Mesenchymal stem cell (in vitro differentiated cells and primary cell): ENCODE measurements at places on chromosomes 3 and 15.

- no peak for DNase-seq
Observed at GRCh38 chr15:85963262-85963760, 116.4 kb upstream of the AGBL1 start.

DNA sequence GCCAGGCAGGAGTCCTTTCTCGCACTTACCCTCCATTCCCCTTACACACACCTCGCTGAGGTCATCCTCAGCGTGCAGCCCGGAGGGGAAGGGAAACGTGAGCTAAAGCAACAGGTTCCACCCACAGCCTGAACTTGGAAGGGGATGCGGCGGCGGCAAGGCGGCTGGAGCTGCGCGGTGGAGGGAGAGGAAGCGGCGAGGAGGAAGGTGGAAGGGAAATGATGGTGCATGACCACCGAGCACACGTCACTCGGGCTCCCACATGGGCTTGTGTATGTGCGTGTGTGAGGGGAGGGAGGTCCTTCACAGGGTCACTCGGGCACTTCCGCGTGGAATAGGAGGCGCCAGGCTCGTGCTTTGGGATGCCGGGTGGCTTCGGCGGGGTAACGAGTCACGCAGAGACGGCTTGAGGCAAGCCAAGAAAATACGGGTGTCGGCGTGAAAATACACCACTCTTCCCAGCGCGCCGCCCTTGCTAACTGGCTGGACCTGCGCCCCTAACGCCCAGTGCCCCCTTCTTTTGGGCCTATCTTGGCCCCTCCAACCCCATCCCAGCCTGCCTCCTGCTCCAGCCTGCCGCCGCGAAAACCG, 225.5 kb upstream of the IL12A start:
- DNase-seq: peak; percentile 96

- peak; percentile 90 for DNase-seq
Observed at GRCh38 chr3:133568294-133569014, 5.0 kb upstream of the CDV3 start.

GRCh38 chr15:91308199-91308598, 208.1 kb downstream of the SV2B start:
- no peak for DNase-seq

GRCh38 chr3:149087208-149087607, 875 bp upstream of the HLTF start:
- no peak for DNase-seq

DNA sequence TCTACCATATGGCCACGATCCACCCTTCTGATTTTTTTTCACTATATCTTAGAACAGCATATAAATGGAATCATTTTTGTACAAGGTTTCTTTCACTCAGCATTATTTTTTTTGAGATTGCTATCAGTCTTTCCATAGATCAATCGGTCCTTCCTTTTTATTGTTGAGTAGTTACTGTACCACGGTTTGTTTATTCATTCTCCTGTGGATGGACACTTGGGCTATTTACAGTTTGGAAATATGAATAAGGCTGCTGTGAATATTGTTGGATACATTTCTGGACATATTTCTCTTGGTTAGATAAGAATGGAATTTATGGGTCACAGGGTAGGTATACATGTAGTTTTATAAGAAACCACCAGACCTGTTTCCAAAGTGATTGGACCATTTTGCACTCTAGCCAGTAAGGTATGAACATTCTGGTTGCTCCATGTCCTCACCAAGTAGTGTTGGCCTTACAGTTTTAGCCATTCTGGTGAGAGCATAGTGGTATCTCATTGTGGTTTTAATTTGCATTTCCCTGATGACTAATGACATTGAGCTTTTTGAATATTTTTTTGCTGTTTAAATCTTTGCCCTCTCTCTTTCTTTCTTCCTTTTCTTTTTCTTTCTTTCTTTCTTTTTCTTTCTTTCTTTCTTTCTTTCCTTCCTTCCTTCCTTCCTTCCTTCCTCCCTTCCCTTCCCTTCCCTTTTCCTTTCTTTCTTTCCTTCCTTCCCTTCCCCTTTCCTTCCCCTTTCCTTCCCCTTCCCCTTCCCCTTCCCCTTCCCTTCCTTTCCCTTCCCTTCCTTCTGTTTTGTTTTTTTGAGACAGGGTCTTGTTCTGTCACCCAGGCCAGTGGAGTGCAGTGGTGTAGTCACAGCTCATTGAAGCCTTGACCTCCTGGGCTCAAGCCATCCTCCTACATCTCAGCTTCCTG, 49.2 kb downstream of the LRRK1 start:
- DNase-seq: peak; percentile 32

DNA sequence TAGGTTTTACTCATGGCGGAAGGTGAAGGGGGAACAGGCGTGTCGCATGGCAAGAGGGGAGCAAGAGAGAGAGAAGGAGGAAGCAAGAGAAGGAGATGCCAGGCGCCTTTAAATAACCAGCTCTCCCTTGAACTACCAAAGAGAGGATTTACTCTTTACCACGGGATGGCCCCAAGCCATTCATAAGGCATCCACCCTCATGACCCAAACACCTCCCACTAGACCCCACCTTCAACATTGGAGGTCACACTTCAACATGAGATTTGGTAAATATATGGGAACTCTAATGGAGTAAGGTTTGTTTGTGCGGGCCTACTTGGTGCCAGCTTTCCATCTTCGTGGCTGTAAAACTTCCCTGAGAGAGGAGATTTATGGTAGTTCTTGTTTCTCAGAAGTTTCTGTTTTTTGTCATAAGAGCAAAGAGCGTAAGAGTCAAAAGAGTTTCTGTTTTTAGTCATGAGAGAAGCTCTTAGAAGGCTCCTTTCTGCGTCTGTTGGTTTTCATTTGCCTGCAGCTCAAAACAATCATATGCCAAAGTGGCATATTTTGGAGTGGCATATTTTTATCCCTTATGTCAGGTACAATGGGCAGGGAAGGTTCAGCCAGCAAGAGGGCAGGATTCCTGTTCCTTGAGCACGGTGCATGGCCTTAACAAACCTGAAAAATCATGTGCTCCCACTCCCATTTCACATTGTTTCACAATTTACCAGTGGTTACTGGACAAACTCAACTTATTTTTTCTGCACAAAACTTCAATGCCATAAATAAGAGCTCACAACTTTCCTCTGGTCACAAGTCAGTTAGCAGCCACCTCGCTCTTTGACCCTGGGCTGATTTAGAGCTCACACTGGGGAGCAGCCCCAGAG, 12.5 kb downstream of the PML start:
- DNase-seq: peak; percentile 75

DNA sequence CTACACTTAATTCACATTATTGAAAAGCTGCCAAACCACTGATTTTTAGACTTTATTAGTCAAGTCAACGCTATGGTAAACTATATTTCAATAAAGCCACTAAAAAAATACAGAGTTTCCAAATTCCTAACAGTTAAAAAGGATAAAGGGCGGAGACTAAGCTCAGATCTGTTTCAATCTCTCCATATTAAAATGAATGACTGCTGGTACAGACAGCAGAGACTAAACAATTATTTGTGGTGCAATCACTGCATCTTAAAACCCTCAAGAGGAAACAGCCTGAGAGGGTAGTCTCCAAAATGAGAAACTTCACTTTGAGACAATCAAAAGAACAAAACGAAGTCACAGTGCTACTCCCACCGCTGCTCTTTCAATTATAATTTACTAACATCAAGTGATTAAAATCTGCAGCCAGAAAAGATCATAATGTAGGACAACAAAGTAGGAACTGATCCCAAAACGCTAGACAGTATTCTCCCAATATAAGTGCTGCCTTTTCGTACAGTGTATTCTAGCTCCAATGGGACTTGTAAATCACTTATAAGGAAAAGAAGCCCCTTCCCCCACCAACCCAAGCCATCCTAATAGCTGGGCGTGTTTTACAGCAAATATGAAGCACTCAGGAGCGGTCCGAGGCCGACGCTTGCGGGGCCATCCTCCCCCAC, 1.2 kb downstream of the UBP1 start:
- DNase-seq: peak; percentile 33

DNA sequence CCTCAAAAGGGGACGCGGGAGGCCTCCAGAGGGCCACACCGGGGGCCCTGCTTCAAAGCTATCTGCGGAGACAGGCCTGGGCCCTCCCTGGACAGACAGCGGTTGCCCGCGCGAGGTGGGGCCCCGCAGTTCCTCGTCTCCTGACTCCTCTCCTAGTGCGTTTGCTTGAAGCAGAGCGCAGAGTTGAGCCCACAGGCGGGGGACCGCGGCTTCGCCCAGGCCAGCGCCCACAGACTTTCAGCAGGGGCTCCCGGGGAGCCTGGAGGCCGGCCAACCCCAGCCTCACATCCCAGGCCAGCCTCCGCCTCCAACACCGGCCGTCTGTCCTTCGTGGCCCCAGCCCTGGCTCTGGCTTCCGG, 540 bp upstream of the ADAMTS7 start:
- no peak for DNase-seq

DNA sequence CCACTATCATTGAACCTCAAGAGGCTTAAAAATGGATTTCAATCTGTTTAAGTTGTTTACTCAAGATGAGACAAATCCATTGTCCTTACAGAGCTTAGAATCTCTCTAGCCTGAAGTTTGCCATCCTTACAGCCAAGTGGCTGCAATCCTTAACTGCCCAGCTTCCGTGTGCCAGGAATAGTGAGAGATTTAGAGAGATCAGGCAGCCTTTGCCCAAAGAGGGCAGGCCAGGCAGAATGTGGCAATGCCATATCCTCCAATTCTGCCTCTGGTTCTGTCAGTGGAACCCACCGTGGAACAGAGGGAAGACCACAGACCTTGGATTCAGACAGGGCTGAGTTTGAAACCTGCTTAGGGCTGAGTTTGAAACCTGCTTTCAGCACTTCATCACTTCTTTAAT, 374.3 kb downstream of the VPS13C start:
- no peak for DNase-seq

- peak; percentile 59 for DNase-seq
Observed at GRCh38 chr3:58048301-58048700, 40.1 kb downstream of the FLNB start.

- peak; percentile 11 for DNase-seq
Observed at GRCh38 chr15:77858792-77859490, 218.6 kb downstream of the TBC1D2B start.

DNA sequence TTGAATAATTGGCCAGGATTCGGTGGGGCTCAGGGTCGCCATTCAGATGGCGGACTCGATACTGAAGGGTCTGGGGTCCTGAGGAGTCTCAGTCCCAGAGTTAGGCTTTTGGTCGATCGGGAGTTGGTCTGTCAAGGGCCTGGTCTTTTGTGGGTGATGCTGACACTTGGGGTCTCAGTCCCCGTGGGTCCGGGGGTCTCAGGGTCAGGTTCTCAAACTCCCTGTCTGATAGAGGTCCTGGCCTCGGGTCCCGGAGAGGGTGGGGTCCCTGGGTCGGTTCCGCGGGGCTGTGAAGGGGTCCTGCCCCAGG, 467 bp downstream of the NCKIPSD start:
- DNase-seq: no peak

- DNase-seq: peak; percentile 38
Observed at GRCh38 chr3:32238453-32239306, at the start of gene CMTM8. Gene CMTM8 (plus strand): TSS chr3:32238680. CDS start chr3:32238973, 293 bp downstream.

GRCh38 chr3:63861306-63861705, 2.3 kb downstream of the THOC7 start:
- DNase-seq: no peak

GRCh38 chr3:64651741-64652241, 36.0 kb downstream of the ADAMTS9 start:
- DNase-seq: no peak

DNA sequence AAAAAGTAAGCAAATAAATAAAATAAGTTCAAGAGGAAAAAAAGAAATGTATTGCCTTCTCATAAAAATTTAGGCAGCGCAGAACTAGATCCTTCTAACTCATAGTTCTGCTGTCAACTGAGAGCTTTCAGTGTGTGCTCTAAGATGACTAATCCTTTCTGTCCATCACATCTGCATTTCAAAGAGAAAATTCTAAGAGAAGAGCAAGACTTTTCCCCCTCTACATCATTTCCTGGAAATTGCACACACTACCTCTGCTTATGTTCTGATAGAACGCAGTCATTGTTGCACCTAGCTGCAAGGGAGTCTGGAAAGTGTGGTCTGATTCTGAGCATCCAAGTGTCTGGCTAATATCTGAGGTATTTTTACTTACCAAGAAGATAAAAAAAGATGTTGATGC, 39.6 kb upstream of the SLCO3A1 start:
- DNase-seq: no peak

- no peak for DNase-seq
Observed at GRCh38 chr3:171688593-171688992, 121.7 kb downstream of the PLD1 start.

DNA sequence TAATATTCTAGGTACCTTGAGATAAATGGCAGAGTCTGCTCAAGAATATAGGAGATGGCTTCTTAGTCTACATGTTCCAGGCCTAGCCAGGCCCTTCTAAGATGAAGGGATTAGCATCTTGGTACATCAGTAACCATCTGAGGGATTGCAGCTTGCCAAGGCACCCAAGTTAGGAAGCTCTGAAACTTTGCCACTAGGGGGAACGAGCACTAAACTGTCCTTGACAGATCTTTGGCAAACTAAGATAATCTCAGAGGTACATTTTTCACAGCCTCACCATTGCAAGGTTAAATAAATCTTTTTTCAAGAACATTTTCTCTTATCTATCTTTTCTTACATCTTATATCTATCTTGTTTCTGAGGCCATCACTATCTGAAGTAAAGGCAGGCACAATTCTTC, 351.2 kb downstream of the RAP2B start:
- peak; percentile 2 for DNase-seq

DNA sequence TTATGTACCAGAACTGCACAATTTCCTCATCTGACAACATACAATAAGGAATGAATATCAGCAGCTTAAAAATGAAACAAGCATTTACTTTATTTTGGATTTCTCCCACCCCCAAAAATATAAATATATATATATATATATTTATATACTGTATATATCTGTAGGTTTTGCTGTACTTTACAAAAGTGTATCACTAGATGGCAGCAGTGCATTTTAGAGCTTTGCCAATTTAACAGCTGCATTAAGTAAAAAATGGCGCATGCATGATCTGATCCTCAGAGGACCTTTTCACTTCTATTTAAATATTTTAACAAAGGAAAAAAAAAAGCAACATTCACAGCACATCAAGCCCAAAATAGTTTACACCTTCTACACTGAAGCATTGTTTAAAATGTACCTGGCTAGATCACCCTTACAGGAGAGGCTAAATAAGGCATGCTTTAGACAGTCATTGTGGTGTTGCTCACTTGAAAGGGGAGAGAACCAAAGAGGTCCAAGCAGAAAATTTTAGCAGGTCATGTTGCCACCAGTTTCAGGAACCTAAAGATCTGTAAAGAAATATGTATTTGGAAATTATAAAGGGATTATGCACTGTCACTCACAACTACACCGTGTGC, 72.6 kb downstream of the NPTN start:
- DNase-seq: peak; percentile 83
